ENCODE measurements at places on chromosomes 7 and 10. TPM values are rescaled to one million over a fixed set of nuclear protein-coding genes. Genes with fewer than 3 reads are reported as not detected.

The GIMAP4 gene
- total RNA-seq: 72.7 TPM

DNA sequence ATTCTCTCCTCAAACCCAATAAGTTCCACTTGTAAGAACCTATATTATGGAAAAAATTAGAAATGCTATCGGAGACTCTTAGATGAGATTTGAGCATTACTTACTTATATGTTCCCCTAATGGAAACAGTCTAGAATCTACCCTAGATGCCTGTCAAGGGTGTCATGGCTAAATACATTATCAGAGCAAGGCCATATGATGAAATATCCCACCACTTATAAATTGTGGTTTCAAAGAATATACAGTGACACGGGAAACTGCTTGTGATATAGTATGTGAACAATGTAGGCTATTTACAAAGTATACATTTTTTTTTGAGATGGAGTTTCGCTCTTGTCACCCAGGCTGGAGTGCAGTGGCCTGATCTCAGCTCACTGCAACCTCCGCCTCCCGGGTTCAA is 46.3 kb upstream of the CTBP2 start:
- no peaks in the 10 kb centered on the region for H3K36me3 ChIP-seq
- no peak for DNase-seq
- H3K4me3 ChIP-seq: no peak overlapping the region
- H3K27me3 ChIP-seq: no peaks in the 10 kb centered on the region
- H3K27ac ChIP-seq: no peak overlapping the region
- H3K4me1 ChIP-seq: no peaks in the 10 kb centered on the region

The NPC1L1 gene
- not detected for total RNA-seq

GRCh38 chr10:93417921-93418320 is 64.2 kb downstream of the MYOF start:
- H3K4me3 ChIP-seq: no peak overlapping the region
- H3K27ac ChIP-seq: no peak overlapping the region
- DNase-seq: no peak
- H3K27me3 ChIP-seq: no peaks in the 10 kb centered on the region

The UNC5B gene
- not detected for total RNA-seq

The LRIT2 gene
- total RNA-seq: not detected

DNA sequence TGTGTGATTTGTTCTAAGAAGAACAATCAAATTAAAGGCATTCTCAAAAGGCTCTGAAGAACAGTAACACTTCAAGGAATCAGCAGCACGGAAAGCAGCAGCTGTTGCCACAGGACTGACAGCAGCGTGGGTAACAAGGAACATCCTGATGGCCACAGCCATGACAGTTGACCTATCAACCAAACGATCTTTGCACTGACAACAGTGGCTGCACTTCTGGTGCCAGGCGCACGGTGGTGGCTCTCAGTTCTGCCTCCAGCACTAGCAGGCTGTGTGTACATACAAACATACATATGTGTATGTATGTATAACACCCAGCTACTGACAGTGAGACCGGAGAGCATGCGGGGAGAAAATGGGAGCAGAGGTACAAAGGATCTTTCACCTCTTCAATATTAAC is 114.1 kb downstream of the ZFAND4 start:
- peaks cover 32% of the 10 kb centered on the region for H3K4me1 ChIP-seq
- no peak overlapping the region for H3K4me3 ChIP-seq
- no peak overlapping the region for H3K27ac ChIP-seq
- no peaks in the 10 kb centered on the region for H3K27me3 ChIP-seq

DNA sequence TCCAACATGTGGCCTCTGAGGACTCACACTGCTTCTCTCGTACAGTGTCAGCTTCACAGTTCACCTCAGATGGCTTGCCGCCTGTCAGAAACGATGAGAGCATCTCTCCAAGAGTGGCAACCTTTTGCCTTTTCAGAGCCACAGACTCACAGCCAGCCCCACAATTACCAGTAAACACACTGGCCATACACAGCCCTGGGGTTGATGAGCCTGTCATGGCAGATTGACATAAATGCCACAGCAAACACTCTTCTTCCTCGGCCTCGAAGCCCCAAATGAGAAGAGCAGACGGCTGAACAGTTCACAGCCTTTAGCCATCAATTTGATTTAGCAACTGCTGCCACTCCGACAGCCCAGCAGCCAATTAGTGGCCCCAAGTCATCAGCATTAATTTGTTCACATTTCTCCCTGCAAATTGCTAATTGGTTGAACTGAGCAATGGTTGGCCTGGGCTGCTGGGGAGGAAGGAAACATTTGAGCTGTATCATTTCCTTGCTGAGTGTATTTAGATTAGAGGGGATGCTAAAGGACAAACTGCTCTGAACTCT is 1142.9 kb downstream of the SORCS3 start:
- no peak overlapping the region for H3K27ac ChIP-seq
- no peaks in the 10 kb centered on the region for H3K4me1 ChIP-seq
- H3K4me3 ChIP-seq: no peak overlapping the region
- DNase-seq: no peak

DNA sequence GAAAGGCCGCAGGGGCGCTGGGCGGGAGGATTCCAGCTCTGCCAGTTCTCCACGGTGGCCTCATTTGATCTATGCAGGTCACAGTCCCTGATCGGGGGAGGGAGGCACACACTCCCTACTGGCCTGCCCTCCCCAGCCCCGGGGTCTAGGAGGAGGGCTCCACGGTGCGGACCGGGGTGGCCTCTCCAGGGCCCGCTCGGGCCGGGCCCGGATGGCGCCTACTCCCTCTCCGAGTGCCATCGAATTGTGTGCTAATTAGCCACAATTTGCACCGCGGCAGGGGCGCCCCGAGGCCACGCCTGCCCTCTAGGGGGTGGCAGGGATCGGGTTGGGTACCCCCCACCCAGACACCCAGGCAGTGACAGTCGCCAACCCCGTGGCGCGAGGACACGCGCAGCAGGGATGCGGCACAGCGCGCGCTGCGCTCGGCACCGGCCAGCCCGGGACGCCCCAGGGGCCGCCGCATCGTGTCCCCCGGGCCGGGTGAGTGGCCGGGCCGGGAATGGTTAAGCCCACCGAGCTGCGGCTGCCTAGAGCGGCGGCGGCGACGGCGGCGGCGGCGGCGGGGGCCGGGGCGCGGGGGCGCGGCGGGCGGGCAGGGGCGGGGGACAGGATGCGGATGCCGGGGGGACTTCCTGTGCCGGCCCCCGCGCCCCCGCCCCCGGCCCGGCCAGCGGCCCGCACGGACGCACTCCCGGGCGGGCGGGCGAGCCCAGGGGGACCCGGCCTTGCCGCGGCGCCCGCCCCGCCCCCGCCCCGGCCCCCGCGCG is at the start of gene ZNF853:
TSS of gene ZNF853 (plus strand) at position 658 of the 770 bp plus-strand sequence. CDS start 565 bp downstream, outside the sequence.
- H3K4me1 ChIP-seq: peaks cover 12% of the 10 kb centered on the region
- peak; percentile 20 for DNase-seq
- peak within 1 kb of the TSS; percentile 66 for H3K4me3 ChIP-seq
- no peaks in the 10 kb centered on the region for H3K36me3 ChIP-seq

DNA sequence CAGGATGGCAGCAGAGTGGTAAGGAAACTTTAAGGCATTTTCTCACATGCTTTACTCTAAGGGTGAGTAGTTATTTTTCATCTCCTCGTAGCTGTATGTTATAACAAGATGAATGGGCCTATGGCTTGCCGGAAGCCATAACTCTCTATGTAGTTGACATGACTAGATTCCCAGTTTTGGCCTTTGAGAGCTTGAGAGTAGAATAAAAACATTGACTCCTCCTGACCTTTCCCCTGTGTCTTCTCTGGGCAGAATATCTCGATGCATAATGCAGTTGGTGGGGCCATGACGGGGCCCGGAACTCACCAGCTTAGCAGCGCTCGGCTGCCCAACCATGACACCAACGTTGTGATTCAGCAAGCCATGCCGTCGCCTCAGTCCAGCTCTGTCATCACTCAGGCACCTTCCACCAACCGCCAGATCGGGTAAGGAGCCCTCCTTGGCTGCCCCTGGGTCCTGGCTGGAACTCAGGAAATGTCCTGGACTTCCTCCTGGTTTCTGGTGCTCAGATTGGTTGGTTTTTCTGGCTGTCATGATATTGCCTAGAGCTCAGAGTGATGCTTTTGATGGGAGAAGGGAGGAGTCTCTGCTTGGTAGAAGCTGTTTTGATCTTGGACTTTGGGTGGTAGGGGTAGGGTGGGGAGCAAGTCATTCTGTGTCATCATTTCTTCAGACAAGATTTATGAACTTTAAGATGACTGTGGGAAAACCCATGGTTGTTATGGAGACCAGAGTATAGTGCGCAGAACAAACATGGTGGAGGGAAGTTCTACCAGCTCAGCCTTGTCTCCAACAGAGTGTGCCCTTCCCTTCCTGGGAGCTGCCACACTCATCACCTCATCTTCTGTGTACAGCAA is 158.0 kb downstream of the CREB5 start:
- no peak for DNase-seq
- H3K27ac ChIP-seq: no peak overlapping the region
- H3K4me1 ChIP-seq: peaks cover 4% of the 10 kb centered on the region
- H3K4me3 ChIP-seq: no peak overlapping the region
- H3K27me3 ChIP-seq: peaks cover 8% of the 10 kb centered on the region

The MYO1G gene
- 302 TPM for total RNA-seq

The CYP2E1 gene
- not detected for total RNA-seq

DNA sequence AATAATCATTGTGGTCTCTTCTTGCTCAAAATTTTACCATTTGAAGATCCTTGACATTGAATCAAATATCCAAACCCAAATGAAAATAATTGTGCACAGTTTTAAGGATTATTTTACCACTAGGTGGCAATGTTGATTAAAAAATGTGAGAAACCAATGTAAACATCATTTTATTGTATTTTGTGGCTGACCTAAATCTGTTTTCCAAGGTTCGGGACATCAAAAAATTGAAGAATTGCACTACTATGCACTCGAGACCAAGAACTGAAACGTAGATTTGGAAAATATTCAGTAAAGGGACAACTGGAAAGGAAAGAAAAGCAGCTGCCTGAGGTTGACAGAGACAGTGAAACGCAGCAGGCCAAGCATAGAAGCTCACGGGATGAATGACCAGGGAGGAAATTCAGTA is 259.3 kb downstream of the SNX13 start:
- no peak overlapping the region for H3K27ac ChIP-seq
- no peak for DNase-seq
- H3K36me3 ChIP-seq: no peaks in the 10 kb centered on the region
- H3K4me3 ChIP-seq: no peak overlapping the region

The TMEM120A gene
- total RNA-seq: 22.1 TPM

The WIPF3 gene
- not detected for total RNA-seq

The STEAP1 gene
- total RNA-seq: 2.0 TPM

GRCh38 chr7:112789453-112789816 is 758 bp downstream of the TMEM168 start:
- peak overlapping the region; percentile 91 for H3K27ac ChIP-seq
- peaks cover 34% of the 10 kb centered on the region for H3K4me1 ChIP-seq
- H3K4me3 ChIP-seq: peak overlapping the region; percentile 96
- H3K36me3 ChIP-seq: peaks cover 22% of the 10 kb centered on the region
- H3K27me3 ChIP-seq: no peaks in the 10 kb centered on the region

The CLDN15 gene
- total RNA-seq: 13.3 TPM

GRCh38 chr10:110781139-110781538 is 90.6 kb upstream of the PDCD4 start:
- no peak overlapping the region for H3K27ac ChIP-seq
- no peak overlapping the region for H3K4me3 ChIP-seq
- no peak for DNase-seq
- peaks cover 77% of the 10 kb centered on the region for H3K4me1 ChIP-seq
- no peaks in the 10 kb centered on the region for H3K27me3 ChIP-seq
- peaks cover 9% of the 10 kb centered on the region for H3K36me3 ChIP-seq

The ADGRA1 gene
- total RNA-seq: not detected

The C7orf33 gene
- total RNA-seq: not detected

The LAMB4 gene
- 0.45 TPM for total RNA-seq

DNA sequence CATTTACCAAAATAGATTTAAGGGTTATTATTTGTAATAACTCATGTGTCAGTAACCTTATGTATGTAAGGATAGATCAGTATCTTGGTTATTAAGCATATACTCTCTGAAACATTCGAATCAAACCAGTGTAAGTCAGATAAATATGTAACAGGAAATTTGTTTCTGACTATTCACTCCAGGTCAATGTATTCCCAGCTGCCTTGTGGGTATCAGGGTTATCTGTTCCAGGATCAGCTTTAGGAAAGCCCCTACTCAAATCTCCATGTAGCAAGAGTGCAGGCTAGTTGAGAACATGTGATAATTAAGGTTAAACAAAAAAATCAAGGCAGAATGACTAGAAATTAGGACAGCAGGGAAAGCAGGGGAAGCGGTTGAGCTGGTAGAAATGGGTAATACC is 201.7 kb downstream of the AUTS2 start:
- H3K4me3 ChIP-seq: no peak overlapping the region
- peaks cover 11% of the 10 kb centered on the region for H3K27me3 ChIP-seq
- no peak for DNase-seq
- peaks cover 7% of the 10 kb centered on the region for H3K4me1 ChIP-seq
- no peaks in the 10 kb centered on the region for H3K36me3 ChIP-seq

The PRR15 gene
- total RNA-seq: not detected

DNA sequence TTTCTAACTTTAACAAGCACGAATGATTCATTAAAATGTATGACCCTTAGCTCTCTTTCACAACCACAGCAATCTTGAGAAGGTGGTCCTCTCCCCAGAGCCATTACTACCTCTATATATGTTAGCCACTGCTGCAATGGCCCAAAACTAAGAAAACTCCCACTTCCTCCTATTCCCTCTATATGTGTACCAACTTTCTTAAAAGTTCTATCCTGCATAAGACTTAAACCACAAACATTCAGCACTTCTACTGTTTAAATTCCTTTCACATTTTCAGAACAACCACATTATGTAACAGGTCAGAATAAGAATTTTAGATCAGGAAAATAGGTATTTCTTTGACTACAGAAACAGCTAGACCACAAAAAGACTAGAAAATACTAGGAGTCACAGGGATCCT is 36.2 kb downstream of the WASL start:
- peak overlapping the region; percentile 36 for H3K4me3 ChIP-seq
- H3K4me1 ChIP-seq: peaks cover 66% of the 10 kb centered on the region
- DNase-seq: no peak
- peak overlapping the region; percentile 69 for H3K27ac ChIP-seq
- no peaks in the 10 kb centered on the region for H3K27me3 ChIP-seq

DNA sequence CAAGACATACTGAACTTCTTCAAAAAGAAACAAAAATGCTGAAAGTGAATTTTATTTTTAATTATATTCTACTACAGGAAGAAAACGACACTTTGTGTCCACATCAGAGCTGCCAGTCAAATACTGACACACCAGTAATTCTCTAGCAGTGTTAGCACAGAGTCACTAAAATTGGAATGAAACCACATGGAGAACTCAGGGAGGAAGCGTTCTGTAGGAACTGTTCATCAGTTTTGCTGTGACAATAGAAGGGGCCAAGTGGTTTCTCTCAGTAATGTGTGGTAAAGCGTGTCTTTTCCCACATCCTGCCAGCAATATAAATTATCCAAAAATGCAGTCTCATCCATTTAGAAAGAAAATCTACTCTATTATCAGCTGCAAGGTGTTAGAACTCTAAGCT is 683.3 kb downstream of the GRM8 start:
- H3K27me3 ChIP-seq: no peaks in the 10 kb centered on the region
- no peak overlapping the region for H3K4me3 ChIP-seq
- no peak overlapping the region for H3K27ac ChIP-seq
- no peak for DNase-seq
- no peaks in the 10 kb centered on the region for H3K4me1 ChIP-seq

The MBL2 gene
- not detected for total RNA-seq

- no peaks in the 10 kb centered on the region for H3K36me3 ChIP-seq
- H3K27ac ChIP-seq: no peak overlapping the region
- peaks cover 22% of the 10 kb centered on the region for H3K27me3 ChIP-seq
- H3K4me3 ChIP-seq: no peak overlapping the region
- DNase-seq: no peak
These were observed 154.0 kb upstream of the PPP2R2D start for GRCh38 chr10:131746785-131747184.

The SEMA3C gene
- not detected for total RNA-seq

Measured in activated naive CD8-positive, alpha-beta T cell treated with anti-CD3 and anti-CD28 coated beads for 36 hours (primary cell).